ENCODE measurements at places on chromosomes 5 and 9. TPM values are rescaled to one million over a fixed set of nuclear protein-coding genes. Genes with fewer than 3 reads are reported as not detected.

The PCDHA12 gene
- 1.5 TPM for total RNA-seq

DNA sequence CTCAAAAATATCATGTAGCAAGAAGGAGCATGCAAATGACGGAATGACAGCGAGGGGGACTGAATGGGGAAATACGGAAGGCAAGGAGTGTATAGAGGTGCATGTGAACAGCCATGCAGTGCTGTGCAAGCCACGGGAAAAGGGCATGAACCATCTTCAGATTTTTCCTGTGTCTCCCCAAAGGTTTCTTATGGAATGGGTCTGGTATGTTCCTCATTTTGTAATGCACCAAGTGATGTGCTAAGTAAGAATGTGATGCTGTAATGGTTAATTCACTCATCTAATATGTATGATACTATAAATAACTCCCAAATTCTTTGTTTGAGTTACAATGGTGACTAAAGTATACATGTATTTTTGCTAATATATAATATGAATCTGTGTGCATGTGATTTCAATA is 99.0 kb upstream of the DAB2 start:
- no peak for DNase-seq

The CBY3 gene
- not detected for total RNA-seq

The MYO10 gene
- total RNA-seq: 42.9 TPM

- no peak for DNase-seq
These were observed 96.1 kb downstream of the F2RL2 start for GRCh38 chr5:76526950-76527583.
